Osteoblast (primary cell): ENCODE measurements at places on chromosomes 5 and 9. TPM values are rescaled to one million over a fixed set of nuclear protein-coding genes. Genes with fewer than 3 reads are reported as not detected.

DNA sequence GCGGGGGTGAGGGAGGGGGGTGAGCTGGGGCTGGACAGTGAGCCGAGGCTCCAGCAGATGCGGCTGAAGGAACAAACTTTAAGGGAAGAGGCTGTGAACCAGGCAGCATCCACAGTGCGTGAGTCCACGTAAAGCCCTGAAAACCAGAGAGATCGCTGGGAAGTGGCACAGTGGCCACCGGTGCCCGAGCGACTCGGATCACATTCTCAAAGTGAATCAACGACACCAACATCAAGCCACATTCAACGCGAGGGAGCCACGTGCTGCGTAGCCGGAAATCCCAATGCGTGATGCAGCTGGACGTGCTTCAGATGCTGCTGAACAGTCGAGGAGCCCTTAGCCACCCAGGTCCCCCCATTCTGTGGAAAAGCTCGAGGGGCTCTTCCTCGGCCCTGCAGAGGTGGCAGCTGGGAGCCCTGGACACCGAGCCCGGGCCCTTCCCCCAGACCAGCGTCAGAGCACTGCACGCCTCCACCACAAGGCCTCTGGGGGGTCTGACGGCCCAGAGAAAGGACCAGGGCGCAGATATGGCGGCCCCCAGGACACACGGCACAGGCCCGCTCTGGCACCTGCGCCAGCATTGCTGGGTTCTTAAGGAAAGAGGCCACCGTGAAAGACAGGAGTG, 53.7 kb upstream of the EXOC3 start:
- peak; percentile 83 for DNase-seq

DNA sequence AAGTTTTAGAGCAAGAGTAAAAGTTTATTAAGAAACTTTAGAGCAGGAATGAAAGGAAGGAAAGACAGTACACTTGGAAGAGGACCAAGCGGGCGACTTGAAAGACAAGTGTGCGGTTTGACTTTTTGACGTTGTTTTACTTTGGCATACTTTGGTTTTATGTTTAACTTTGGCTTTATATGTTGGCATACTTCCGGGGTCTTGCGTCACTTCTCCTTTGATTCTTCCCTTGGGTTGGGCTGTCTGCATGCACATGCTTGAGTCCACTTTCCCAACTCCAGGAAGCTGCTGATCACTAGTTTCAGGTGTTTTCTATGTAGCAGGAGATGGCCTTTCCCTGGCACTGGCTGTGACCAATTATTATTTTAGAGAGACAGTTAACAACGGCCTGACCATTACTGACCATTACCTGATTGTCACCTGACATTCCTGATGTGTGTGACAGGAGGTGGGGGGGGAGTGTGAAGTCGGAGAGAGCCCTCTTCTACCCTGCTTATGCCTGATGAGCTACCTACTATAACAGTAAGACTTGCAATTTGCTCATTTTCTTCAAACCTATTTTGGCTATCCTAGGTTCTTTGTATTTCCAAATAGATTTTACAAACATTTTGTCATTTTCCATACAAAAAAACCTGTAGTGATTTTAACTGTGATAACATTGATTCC, 45.5 kb downstream of the TNFSF8 start:
- no peak for DNase-seq

DNA sequence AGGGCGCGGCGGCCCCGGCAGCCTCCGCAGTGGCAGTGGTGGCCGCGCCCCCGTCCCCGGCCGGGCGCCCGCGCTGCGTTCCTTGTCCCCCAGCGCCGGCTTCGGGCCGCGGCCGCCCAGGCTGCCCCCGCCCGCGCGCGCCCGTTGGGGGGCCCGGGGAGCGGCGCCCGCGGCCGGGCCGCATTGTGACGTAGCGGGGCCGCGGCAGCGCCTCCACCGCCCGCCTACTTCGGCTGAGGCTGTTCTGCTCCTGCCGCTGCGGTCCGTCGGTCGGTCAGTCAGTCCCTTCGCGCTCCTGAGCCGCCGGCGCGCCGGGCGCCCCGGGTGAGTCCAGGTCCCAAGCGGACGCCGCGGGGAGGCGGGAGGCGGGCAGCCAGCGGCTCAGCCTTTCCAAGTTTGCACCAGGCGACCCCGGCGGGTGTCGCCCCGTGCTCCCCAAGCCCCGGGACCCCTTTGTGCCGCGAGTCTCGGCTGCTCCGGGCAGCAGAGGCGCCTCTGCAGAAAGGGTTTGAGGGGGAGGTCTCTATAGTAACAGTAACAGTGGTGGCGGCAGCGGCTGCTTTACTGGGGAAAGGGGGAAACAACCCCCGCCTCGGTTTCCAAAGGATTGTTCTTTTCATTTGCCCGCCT, at the start of gene SNCAIP:
Gene SNCAIP, plus strand, starts transcription at position 277 of the 630 bp plus-strand sequence. CDS start 78,898 bp downstream, outside the sequence.
- peak; percentile 89 for DNase-seq

GRCh38 chr5:93610581-93611272, 27.7 kb downstream of the NR2F1 start:
- no peak for DNase-seq

DNA sequence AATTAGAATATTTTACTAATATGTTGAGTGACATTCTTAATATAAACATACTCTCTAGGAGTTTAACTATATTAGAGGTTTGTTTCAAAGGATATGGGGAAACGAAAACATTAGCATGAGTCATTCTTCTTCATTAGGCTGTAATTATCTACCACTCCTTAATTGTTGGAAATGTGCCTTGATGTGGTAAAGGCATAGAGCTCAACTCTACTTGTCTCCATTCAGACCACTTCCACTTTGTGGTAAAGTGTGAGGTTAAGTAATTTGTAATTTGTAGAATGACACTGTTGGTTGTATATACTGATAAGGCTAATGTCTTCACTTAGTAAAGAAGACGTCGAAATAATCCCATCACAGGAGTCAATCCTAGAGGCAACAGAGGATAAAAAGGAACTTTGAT, 58.1 kb downstream of the HAPLN1 start:
- DNase-seq = no peak

DNA sequence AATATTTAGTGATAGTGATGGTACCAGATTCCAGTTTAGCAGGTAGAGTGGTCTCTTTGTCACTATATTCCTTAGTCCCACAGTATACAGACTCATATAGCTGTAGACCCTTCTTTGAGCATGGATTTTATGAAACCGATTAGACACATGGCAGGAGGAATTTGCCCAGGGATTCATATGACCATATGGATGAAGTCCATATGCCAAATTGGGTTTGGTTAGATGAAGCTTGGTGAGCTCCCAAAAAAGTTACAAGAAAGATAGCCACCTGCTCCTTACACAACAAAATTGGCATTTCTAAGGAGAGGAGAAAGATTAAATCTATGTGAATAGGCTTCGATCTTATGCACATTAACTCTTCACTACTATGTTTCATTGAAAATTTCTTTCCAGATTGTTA, 211.4 kb downstream of the CWC27 start:
- DNase-seq = no peak

DNA sequence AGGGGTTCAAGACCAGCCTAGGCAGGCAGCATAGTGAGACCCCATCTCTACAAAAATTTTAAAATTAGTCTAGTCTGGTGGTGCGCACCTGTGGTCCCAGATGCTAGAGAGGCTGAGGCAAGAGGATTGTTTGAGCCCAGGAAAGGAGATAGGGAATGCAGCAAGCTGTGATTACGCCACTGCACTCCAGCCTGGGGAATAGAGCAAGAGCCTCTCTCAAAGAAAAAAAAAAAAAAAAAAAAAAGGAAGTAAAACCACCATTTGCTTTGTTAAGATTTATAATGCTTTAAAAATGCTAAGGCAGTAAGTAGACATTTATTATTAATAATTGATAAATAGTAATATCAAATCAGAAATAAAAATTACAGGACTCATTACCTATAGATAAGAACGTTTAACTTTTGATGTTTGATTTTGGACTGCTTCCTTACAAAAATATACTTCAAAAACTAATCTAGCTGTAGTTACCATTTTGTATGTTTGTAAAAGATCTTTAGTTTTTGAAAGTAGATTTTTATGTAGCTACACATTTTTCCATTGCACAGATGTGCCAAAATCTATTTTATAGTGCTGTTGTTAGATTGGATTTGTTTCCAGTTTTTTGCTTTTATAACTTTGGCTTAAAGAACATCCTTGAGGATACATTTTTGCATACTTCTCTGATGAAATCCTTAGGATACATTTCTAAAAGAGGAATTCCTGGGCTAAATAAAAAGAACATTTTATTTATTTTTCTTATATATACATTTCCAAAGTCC, 86.4 kb downstream of the INIP start:
- DNase-seq = no peak

- peak; percentile 1 for DNase-seq
Measured at GRCh38 chr5:141040093-141040770, 10.9 kb upstream of the PCDHB1 start.

- DNase-seq = no peak
Measured at GRCh38 chr9:6780690-6781089, 22.9 kb downstream of the KDM4C start.

GRCh38 chr5:171484460-171484899, 65.0 kb downstream of the FGF18 start:
- DNase-seq = peak; percentile 87

GRCh38 chr9:125544988-125545651, 161.9 kb downstream of the MAPKAP1 start:
- DNase-seq = peak; percentile 85

- DNase-seq = no peak
Measured at GRCh38 chr9:126720036-126720435, 84.8 kb upstream of the ZBTB43 start.

- no peak for DNase-seq
Measured at GRCh38 chr9:16121601-16122286, 568.9 kb downstream of the CCDC171 start.

GRCh38 chr9:124808246-124808956, 31.5 kb downstream of the OLFML2A start:
- DNase-seq = no peak

- DNase-seq = peak; percentile 95
Measured at GRCh38 chr9:96495341-96495740, 45.4 kb downstream of the HABP4 start.

- peak; percentile 80 for DNase-seq
Measured at GRCh38 chr5:39256477-39257235, 37.3 kb upstream of the FYB1 start.

DNA sequence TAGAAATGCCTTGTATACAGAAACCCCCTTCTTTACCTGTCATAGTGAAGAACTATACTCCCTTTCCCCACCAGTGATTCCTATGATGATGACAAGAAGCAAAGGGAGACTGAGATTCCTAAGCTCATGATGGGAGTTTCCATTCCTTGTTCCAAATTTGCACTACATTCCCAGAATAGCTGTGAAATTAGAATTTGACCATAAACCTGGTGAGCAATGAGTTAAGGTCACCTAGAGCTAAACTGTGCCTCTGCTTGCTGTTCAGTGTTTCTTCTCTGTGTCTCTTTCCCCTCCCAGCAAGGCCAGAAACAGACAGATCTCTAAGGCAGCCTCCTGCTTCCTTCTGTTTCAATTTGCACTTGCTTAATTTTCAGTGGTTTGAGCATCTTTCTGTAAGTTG, 332.1 kb downstream of the PIK3R1 start:
- no peak for DNase-seq

DNA sequence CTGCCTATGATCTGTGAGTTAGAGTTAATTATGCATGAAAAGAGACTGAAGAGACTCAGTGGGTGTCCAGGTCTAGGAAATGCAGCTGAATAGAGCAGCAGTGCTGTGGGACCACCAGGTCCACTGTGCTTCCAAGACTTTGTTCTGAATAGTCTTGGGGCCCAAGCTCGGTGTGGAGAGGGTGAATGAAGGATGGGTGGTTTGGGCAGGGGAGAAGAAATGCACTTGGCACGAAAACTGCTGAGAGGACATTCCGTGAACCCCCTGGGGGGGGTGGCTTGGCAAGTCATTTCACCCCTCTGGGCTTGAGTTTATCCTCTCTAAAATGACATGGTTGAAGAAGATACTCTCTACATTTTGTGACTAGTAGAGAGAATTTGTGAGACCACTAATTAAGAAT, 36.0 kb upstream of the GOLPH3 start:
- DNase-seq = no peak

DNA sequence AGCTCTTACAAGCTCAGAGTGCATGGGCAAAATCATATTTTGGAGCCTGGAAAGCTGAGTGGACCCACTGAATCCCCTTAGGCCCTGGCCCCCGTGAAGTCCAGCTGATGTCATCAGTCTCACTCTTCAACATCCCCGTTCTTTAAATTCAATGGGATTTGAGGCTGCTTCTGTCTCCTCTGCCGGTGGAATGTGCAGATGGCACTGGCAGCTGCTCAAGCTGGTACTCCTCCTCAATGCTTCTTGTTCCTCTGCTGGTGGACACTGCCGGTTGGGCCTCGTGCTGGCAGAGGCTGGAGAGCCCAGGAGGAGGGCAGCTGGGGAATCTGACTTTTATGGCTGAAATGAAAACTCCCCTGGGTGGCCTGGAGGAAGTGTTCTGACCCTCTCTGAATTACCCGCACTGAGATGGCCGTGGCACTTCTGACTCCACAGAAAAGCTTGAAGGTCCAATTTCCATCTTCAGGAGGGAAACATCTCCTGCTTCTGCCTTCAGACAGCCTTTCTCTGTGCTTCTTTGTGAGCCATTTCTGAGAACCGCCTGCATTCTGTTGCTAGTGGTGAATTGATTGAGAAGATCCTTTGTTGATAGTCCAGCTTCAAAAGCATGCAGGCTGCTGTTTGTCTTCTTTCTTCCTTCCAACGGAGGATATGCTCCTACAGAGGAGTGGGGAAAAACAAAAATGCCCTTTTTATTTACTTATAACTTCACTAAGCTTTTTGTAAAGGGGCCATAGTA, 298.9 kb downstream of the TMEM38B start:
- DNase-seq = no peak

GRCh38 chr9:89440046-89440445, 57.9 kb downstream of the SEMA4D start:
- DNase-seq = no peak

DNA sequence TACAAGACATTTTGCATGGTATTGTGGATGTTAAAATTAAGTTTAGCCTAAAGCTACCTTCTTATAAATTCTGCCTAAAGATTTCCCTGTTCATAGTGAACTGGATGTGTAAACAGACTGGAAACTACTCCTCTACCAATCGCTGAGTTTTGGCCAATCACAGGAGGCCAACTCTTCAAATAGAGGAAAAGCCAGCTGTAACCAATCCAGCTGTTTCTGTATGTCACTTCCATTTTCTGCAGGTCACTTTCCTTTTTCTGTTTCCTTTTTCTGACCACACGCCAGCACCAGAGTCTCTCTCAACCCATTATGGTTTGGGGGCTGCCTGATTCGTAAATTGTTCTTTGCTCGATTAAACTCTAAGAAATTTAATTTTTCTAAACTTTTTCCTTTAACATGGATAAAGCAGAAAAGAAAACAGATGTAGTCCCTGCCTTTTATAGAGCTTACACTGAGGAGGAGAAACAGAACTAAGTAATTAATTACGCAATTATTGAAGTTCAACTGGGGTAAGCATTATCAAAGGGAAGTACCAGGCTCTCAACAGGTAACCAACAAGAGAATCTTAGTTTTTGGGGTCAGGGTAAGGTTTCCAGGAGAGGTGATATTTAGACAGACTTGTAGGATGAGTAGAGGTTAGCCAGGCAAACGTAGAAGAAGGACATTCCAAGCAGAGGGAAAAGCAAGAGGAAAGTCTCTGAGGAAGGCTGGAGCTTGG, 27.7 kb downstream of the RANBP3L start:
- DNase-seq = no peak

The IL13 gene
- under 0.01 TPM in 1 of 2 replicates, not detected in the other for total RNA-seq

The ZDHHC11 gene
- 1.2 and 1.8 TPM in 2 replicates for total RNA-seq

The ADAMTS19 gene
- not detected in 2 replicates for total RNA-seq

The SPINK7 gene
- total RNA-seq = not detected in 2 replicates

The SPOCK1 gene
- 221 and 231 TPM in 2 replicates for total RNA-seq
